ENCODE measurements at places on chromosomes 11 and 22.
A peak's percentile ranks its signal among the peaks of the same experiment; 100 is the strongest.

- no peak for DNase-seq
These were observed 6.3 kb upstream of the NDUFC2 start for GRCh38 chr11:78085972-78086371.

DNA sequence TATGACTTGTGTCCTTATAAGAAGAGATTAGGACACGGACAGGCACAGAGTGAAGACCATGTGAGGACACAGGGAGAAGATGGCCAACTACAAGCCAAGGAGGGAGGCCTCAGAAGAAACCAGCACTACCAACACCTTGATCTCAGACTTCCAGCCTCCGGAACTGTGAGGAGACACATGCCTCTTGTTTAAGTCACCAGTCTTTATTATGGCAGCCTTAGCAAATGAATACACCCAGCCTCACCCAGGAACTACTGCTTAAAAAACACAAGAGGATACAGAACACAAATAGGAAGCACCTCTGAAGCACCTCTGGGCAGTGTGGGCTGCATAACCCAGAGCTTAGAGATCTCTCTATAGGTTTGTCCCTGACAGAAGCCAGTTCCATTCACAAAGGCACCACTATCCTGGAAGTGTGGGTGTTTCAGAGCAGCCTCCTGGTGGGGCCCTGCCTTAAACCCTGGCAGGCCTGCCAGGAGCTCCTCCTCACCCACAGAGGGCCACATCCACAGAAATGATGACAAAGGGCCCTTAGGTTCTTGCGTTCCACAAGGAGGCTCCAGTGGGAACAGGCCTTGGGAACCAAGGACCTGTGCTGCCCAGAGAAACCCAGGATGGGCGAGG, 58.8 kb downstream of the CHRDL2 start:
- no peak for DNase-seq

GRCh38 chr22:17213976-17214375, 5.3 kb downstream of the ADA2 start:
- DNase-seq = peak; percentile 56

DNA sequence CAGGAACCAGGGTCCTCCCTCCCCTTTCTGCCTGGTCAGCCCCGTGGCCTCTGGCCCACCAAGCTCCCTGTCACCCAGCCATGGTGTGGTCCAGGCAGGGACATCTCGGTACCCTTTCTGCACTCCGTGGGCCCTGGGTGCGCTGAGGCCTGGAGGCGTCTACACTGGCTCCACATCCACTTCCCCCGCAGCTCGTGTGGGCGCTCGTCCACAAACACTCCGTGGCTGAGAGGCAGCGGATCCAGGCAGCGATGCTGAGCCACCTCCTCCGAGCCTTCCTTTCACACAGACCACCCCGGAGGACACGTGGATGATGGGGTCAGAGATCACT, 16.1 kb downstream of the RNH1 start:
- DNase-seq = no peak

DNA sequence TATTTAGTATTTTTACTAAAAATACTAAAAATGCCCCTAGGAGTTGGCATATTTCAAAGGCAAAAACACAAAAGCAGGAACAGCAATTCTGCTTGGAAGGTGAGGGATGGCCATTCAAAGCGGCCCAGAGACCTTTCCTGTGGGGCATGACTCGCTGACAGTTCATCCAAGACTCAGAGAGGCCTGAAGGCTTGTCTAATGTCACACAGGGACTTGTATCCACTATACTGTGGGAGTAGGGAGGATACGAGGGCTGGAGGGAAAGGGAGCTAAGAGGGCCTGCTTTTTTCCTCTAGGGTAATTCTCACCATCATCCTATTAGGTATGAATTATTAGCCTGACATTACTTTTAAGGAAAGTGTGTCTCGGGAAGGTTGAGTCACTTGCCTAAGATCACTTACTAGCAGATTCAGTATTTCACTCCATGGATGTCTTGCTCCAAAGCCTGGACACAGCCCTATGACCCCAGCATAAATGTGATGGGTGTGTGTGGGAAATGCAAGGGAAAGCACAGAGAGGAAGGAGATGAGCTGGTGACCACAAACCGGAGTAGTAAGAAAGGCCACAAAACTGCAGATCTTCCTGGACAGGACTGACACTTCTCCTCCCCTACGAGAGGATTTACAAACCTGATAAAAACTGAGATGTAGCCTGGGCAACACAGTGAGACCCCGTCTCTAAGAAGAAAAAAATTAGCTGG, 16.7 kb upstream of the UCP3 start:
- DNase-seq = peak; percentile 28

DNA sequence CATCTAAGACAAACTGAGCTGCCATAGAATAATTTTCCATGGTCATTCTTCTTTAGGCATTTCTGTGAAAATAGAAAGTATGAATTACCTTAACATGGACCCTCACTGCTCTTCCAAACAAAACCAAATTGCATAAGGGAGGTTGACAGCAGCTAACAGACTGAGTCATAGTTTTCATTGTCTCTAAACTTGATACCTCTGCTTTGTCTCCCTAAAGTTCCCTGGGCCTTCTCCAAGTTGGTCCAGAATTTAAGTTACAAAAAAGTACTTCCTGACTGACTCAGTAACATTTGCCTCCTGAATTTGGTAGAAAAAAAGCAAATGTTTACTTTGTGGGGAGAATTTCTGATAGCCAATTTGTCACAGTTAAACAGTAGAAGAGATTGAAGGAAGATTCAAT, 3.0 kb downstream of the OR8D1 start:
- no peak for DNase-seq

DNA sequence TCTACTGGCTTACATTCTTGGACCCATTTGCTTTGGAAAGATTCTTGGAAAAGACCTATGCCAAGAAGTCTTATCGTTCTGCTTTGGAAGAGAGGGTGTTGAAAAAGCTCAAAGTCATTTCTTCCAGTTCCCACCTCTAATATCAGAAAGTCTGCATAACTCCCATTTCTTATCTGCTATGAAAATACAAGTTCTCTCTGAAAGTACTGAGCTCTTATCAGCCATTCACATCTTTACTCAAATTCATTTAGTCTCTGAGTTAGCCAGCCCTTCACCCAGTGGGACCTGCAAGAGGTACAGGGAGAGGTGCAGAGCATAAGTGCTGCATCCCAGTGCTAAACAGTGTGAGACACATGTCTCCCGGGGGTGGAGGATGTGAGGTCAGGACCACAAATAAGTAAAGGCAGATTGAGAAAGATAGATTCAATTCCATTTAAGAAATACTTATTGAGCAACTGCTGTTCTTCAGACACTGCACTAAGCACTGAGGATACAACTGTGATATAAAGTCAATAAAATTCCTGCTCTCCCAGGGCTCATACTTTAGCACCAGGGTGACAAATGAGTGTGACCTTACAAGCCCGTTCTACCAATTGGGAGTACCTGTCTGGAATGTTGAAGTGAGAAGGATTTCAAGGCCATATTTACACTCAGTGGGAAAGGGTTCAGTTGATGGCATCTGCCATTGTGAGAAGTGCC, 76.7 kb downstream of the PISD start:
- DNase-seq = peak; percentile 5

DNA sequence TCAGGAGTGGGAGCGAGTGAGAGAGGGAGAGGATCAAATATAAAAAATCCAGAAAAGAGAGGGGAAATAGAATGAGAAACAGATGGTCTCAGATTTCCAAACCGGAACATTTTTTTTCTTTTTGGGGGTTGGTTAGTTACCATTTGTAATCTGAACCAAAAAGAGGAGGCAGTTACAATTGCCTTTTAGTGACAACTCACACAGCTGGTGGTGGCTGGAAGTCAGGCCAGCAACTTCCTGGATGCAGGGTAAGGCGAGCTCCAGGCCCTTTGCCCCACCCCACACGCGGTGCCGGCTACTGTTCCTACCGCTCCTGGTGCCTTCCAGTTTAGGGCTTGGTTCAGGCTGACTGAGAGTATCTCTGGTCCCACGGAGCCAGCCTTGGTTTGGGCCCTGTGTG, 21.0 kb upstream of the UBASH3B start:
- no peak for DNase-seq

GRCh38 chr11:111589886-111590499, 12.3 kb upstream of the SIK2 start:
- no peak for DNase-seq

GRCh38 chr11:64150051-64150450, 15.9 kb downstream of the MACROD1 start:
- no peak for DNase-seq

DNA sequence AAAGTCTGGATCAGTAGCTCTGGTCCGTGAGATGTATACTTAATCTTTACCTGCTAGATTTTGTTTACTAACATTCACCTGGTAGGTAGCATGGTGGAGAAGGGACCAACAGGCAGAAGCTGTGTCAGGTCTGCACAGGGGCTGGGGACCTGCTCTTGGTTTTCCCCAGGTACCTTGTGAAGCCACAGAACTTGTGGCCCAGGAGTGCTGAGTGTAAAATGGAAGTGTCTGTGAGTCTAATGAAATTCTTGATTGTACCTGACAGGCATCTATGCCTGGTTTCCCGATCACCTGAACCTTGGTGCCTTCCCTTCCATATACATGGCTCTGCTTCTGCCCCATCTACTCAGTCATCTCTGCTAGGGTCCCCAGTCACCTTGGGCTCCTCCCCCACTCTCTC, 94.3 kb downstream of the CWC15 start:
- DNase-seq = no peak

DNA sequence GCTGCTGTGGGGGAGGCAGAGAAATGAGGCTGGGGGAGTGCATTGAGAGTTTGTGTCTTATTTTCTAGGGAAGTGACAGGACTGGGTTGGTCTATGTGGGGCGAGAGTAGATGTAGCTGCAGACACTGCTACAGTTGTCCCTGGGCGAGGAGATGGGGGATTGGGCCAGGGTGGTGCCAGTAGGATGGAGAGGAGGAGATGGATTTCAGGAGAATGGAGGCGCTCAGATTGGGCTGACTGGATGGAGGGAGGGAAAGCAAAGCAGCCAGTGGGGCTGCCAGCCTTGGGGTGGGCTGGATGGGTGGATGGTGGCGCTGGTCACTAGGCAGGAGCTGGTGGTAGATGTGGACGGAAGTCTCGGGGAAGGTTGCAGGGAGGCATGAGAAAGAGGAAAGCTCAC, 9.3 kb downstream of the OMP start:
- DNase-seq = no peak

DNA sequence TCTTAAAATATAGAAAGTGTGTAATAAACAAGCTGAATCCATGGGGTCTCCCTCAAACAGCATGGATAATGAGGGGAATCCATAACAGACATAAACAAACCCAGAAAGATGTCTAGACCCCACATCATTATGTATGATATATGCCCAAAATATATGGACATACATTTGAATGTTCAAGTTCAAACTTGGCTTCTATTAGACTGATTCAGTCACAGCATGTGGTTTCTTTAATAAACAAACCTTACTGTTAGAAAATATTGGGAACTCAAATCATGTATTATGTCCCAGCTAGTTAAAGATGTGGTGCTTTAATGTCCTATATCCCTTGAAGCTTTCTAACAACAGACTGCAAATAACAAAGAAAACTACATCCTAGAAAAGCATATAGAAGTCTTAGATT, 228.6 kb downstream of the SOX6 start:
- no peak for DNase-seq

- no peak for DNase-seq
These were observed 38.2 kb downstream of the TXN2 start for GRCh38 chr22:36443198-36443770.

Data from CD4-positive, alpha-beta T cell treated with Interleukin-10 for 1 hour (primary cell).